Panc1 (cell line): ENCODE measurements at places on chromosomes 2 and 18. TPM values are rescaled to one million over a fixed set of nuclear protein-coding genes. Genes with fewer than 3 reads are reported as not detected.
A peak's percentile ranks its signal among the peaks of the same experiment; 100 is the strongest.

- H3K4me3 ChIP-seq, result no peak overlapping the region
- no peak overlapping the region for H3K27ac ChIP-seq
- peak; percentile 17 for DNase-seq
- no peaks in the 10 kb centered on the region for H3K36me3 ChIP-seq
- H3K4me1 ChIP-seq, result no peaks in the 10 kb centered on the region
Measured at GRCh38 chr2:74250189-74250631, 51.8 kb downstream of the MTHFD2 start.

DNA sequence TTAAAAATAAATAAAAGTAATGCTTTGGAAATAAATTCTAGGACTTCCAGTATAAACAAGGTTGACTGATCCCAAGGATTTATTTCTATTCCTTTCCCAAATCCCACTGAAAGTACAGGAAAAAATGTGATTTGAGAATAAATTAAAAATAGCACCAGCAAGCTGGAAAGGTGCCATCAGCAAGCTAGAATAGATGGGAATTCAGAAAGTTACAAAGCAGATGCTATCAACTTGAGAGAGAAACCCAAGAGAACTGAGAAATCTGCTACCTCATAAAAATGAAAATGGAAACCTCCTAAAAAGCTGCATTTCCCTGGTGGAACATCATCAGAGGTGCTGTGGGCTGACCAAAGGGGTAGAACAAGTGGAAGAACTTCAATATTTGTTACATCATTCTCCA is 148.6 kb upstream of the KCNJ3 start:
- H3K27me3 ChIP-seq, result no peaks in the 10 kb centered on the region
- DNase-seq, result no peak
- no peak overlapping the region for H3K4me3 ChIP-seq
- H3K27ac ChIP-seq, result no peak overlapping the region

GRCh38 chr2:5410991-5411700 is 281.0 kb upstream of the SOX11 start:
- no peaks in the 10 kb centered on the region for H3K36me3 ChIP-seq
- no peak overlapping the region for H3K27ac ChIP-seq
- H3K4me1 ChIP-seq, result no peaks in the 10 kb centered on the region
- H3K27me3 ChIP-seq, result no peaks in the 10 kb centered on the region
- no peak for DNase-seq

- no peak overlapping the region for H3K4me3 ChIP-seq
- no peaks in the 10 kb centered on the region for H3K27me3 ChIP-seq
- no peak for DNase-seq
- no peaks in the 10 kb centered on the region for H3K36me3 ChIP-seq
- H3K27ac ChIP-seq, result no peak overlapping the region
- H3K4me1 ChIP-seq, result no peaks in the 10 kb centered on the region
Measured at GRCh38 chr2:133497270-133497893, 70.9 kb downstream of the NCKAP5 start.

DNA sequence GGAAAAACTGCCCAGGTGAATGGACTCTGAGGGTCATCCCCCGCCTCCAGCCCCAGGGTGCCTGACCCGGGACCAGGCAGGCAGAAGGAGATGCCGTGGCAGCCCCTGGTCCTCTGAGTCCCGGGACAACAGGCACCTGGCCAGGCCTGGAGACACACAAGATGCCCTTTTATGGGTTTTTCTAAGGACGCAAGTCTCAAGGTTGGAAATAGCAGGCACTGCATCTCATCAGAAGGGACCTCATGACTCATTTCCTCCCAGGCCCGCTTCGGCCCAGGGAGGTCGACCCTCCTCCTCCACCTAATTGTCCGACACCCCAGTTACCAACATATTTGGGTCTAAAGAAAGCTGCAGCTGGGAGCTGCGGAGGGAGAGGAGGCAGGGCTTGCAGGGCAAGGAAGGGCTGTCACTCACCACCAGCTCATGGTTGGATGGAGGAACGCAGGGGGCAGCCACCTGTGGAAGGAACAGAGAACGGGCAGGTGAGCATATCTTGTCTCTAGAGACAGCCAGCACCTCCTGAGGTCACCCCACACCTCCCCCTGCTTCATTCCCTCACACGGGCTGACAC is 82.9 kb downstream of the TNS1 start:
- no peaks in the 10 kb centered on the region for H3K4me1 ChIP-seq
- H3K27me3 ChIP-seq, result peaks cover 5% of the 10 kb centered on the region
- no peak overlapping the region for H3K27ac ChIP-seq
- no peak overlapping the region for H3K4me3 ChIP-seq
- DNase-seq, result no peak
- no peaks in the 10 kb centered on the region for H3K36me3 ChIP-seq

DNA sequence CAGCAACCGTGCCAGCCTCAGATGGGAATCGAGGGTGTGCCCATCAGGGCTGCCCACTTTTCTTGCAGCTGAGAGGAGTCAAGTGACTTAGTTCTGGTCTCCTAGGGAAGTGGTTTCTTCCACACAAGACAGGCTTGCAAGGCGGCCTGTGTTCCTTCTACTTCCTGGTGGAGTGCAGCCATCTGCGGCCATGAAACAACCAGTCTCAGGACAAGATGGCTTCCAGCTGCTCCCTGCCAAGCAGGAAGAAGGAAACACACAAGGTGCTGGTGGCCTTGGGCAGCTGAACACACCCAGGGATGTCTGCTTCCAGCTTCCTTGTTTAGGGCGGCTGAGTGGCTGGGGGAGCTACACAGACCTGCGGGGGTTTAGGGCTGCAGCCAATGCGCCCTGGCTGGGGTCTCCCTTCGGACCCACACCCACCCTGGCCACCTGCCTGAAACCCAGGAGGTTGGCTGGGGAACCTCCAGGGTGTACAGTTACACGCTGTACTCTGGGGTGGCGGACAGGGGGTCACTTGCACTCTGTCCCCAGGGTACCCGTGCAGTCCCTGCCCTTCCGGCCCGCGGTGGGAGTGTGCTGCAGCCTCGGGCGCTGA is 34.7 kb downstream of the PTPN18 start:
- no peak for DNase-seq
- H3K36me3 ChIP-seq, result no peaks in the 10 kb centered on the region
- peaks cover 11% of the 10 kb centered on the region for H3K4me1 ChIP-seq
- H3K4me3 ChIP-seq, result peak overlapping the region; percentile 58

GRCh38 chr18:78995740-78996395 is 16.2 kb downstream of the SALL3 start:
- H3K4me3 ChIP-seq, result no peak overlapping the region
- H3K4me1 ChIP-seq, result no peaks in the 10 kb centered on the region
- H3K27ac ChIP-seq, result no peak overlapping the region
- DNase-seq, result no peak
- H3K36me3 ChIP-seq, result no peaks in the 10 kb centered on the region

DNA sequence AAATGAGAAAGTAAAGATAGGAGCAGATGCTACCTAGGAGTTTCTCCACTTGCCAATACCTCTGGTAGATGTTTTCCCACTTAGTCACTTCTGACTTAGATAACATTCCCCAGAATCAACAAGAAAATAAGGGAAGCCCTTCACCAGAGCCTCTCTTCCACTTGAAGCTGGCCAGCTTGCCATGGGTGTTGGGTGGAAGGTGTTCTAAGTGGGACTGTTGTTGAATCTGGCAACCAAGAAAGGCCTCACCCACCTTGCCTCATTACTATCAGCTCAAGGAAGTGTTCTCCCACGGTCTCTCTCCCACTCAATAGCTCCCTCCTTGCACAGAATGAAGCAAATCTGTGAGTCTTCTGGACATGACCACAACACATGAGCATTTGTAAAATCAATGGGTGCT is 100.4 kb upstream of the REG3A start:
- DNase-seq, result no peak
- no peaks in the 10 kb centered on the region for H3K27me3 ChIP-seq
- H3K4me1 ChIP-seq, result no peaks in the 10 kb centered on the region
- H3K36me3 ChIP-seq, result no peaks in the 10 kb centered on the region
- no peak overlapping the region for H3K27ac ChIP-seq

DNA sequence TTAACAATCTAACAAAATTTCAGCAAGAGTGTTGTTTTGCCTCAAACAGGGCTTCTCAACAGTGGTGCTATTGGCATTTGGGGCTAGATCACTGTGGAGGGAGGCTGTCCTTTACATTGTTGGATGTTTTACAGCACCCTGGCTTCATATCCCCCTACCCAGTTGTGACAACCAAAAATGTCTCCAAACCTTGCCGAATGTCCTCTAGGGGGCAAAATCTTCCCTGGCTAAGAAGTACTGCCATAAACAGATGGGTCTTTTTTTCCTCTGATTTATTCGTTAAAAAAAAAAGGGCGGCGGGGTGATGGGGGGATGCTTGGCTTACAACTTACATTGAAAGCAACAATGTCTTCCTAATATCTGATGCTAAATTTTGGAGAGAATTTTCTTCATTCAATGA is 207.6 kb upstream of the CCDC150 start:
- H3K4me1 ChIP-seq, result no peaks in the 10 kb centered on the region
- no peaks in the 10 kb centered on the region for H3K36me3 ChIP-seq
- no peak for DNase-seq
- H3K27me3 ChIP-seq, result no peaks in the 10 kb centered on the region
- H3K4me3 ChIP-seq, result no peak overlapping the region
- H3K27ac ChIP-seq, result no peak overlapping the region

- no peak overlapping the region for H3K27ac ChIP-seq
- no peak overlapping the region for H3K4me3 ChIP-seq
- H3K4me1 ChIP-seq, result peaks cover 3% of the 10 kb centered on the region; the same call in 1 of the 2 replicates
- no peaks in the 10 kb centered on the region for H3K27me3 ChIP-seq
Measured at GRCh38 chr2:20428717-20429490, 18.0 kb upstream of the RHOB start.

- no peaks in the 10 kb centered on the region for H3K27me3 ChIP-seq
- H3K36me3 ChIP-seq, result no peaks in the 10 kb centered on the region
- no peak for DNase-seq
- no peaks in the 10 kb centered on the region for H3K4me1 ChIP-seq
Measured at GRCh38 chr2:16974688-16975087, 309.1 kb upstream of the CYRIA start.

DNA sequence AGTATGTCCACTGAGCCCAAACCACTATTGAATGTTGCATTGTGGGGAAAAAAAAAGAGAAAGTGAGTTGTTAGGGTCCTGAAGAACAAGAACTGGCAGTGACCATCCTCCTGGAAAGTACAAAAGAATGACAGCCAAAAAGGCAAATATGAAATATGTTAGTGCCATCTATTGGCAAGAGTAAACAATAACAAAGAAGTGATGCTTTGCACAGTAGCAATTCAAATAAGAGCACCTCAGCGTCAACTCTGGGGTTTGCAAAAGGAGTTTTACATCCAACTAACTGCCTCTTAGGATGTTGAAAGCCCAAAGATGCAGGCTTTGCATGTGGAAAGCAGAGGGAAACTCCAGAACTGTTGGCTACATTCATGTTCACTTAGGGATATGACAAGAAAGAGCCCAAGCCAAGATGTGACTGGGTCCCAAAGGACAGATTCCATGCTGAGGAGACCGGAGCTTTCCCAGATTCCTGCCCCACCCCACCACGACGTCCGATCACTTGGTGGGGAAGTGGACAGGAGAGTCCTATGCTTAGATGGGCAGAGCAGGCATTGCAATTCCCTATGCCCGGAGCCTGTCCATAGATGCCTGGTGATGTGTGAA is 15.6 kb downstream of the TRABD2A start:
- no peaks in the 10 kb centered on the region for H3K36me3 ChIP-seq
- no peak for DNase-seq
- H3K27me3 ChIP-seq, result peaks cover 4% of the 10 kb centered on the region; the same call in 1 of the 2 replicates
- H3K27ac ChIP-seq, result no peak overlapping the region
- H3K4me3 ChIP-seq, result no peak overlapping the region

DNA sequence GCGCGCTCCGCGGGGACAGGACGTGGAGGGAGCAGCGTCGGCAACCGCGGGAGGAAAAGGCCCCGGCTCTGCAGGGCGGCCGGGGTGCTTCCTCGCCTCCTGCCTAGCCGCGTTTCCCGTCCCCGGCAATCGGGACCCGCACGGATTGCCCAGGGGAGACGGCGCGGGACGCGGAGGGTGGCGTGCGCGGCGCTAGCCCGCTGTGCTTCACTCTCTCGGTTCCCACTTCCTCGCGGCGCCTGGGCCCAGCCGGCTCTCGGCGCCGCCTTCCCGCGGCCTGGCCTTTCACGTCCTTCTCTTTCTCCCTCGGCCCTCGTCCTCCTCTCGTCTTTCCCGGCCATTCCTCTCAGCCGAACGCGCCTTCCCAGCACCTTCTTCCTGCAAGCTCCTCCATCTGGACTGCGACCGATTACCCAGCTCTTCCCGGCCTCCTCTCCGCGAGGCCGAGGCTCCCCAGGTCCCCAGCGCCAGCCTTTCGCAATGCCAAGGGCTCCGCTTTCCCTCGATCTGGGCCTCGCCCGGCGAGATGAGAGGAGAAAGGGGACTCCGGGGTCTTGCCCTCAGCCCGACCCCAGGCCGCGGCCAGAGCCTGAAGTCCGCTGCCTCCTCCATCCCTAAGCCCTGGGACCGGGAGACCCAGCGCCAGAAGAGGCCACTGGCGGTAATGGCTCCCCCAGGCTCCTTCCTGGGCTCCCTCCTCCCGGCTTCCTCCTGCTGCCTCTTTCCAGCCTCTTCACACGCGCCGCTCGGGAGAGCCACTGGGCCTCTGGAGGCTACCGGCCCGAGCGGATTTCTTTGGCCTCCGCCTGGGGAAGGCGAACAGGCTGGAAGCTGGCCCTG is 34.3 kb upstream of the ATP6V1B1 start:
- no peak for DNase-seq
- H3K36me3 ChIP-seq, result no peaks in the 10 kb centered on the region
- H3K27me3 ChIP-seq, result no peaks in the 10 kb centered on the region; the same call in none of the 2 replicates
- H3K4me3 ChIP-seq, result peak overlapping the region; percentile 42
- H3K27ac ChIP-seq, result no peak overlapping the region

GRCh38 chr2:46335391-46336282 is 38.4 kb downstream of the EPAS1 start:
- H3K27me3 ChIP-seq, result no peaks in the 10 kb centered on the region
- H3K4me3 ChIP-seq, result peak overlapping the region; percentile 47
- H3K4me1 ChIP-seq, result peaks cover 71% of the 10 kb centered on the region

Gene GCC2
- total RNA-seq, result 23.4 TPM

Gene KATNAL2
- total RNA-seq, result 2.6 TPM

Gene CCDC121
- total RNA-seq, result 5.9 TPM

Gene PHOSPHO2
- 6.2 TPM for total RNA-seq

Gene EGR4
- 0.08 TPM for total RNA-seq

Gene LBH
- 2.2 TPM for total RNA-seq

Gene ZNF2
- 5.6 TPM for total RNA-seq
